ENCODE measurements at places on chromosomes 1 and 21.

DNA sequence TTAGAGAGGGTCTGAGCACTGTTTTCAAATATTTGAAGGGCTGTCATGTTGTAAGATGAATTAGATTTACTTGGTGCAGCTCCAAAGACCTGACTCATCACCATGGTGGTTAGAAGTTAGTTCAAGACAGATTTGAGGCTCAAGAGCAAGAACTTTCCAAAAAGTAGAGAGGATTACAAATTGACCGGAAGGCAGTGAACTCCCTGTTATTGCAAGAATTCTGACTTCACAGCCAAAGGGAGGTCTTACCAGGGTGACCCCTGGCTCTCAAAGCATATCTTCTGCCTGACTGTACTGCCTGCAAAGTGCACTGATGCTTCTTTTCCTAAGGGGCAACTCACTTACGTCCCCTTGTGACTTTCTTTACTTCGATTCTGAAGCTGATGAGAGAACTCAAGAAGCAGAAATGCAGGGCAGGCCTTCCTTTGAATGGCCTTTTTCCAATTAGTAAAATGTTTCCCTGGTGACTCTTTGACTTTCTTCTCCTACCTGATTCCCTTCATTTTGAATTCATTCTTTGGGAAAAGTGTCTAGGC is 86.4 kb downstream of the NAV1 start:
- no peak for DNase-seq

DNA sequence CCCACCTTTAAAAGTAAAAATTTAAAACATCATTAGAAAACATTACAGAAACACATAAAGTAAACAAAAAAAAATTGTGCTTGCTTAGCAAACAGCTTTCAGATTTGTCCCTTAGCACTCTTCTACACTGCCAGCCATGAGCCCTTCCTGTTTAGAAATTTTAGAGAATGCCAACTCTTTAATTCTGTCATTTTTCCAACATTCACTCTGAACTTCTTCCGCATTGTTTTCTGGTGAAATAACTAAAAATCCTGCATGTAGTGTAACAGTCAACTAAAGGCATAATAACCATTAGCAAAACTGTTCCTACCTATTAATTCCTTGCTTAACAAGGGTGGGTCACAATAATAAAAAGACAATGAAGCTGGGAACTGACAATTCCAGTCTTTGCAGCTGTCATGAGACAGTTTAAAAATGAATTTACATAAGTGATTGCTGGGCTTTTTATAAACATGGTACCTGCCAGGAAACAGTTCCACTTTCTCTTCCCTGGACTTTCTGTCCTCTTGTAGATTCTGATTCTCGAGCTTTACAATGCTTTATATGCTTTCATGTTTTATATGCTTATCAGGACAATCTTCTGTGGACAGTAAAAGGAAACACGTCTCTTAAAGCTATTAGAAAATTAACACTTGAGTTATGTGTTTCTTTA is 19.0 kb downstream of the GNG12 start:
- DNase-seq = no peak

DNA sequence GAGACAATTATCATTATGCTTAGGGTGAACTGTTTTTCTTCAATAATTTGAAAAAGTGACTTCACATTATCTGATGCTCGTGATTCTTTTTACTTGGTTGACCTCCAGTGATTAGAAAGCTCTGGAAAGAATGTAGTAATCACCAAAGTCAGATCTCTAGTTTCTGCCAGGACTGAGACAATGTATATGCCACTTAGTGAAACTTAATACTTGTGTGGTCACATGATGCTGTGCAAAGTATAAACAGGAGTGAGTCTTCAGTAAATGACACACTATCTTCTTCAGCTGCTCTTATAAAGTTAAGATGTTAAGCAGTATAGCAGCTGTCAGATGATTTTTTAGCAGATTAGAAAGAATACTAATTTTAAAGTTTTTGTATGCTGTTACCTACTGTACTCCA is 17.2 kb downstream of the VCAM1 start:
- no peak for DNase-seq

GRCh38 chr1:69055194-69055593 is 512.5 kb upstream of the LRRC7 start:
- DNase-seq = no peak

DNA sequence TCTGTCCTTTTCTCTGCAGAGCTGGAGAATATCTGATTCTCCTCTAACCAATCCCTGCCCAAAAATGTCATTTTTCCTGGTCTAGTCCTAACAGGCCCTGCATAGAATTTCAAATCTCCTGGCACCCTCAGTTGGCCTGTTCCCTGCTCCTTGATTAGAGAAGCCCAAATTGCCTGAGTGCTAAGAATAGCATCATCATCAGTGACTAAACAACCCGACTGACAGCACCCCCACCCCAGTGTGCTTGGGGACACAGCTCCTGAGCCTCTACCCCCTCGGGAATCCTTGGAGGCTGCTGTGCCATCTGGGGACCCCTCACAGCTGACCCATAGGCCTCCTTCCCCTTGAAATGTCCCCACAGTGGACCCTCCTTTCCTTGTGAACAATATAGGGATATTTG is 94.4 kb downstream of the DDX20 start:
- no peak for DNase-seq

Data from bone marrow (tissue), 2 donors.